ENCODE measurements at places on chromosomes 2 and 18.

- no peak for DNase-seq
Measured at GRCh38 chr2:152367547-152368390, 32.8 kb downstream of the FMNL2 start.

DNA sequence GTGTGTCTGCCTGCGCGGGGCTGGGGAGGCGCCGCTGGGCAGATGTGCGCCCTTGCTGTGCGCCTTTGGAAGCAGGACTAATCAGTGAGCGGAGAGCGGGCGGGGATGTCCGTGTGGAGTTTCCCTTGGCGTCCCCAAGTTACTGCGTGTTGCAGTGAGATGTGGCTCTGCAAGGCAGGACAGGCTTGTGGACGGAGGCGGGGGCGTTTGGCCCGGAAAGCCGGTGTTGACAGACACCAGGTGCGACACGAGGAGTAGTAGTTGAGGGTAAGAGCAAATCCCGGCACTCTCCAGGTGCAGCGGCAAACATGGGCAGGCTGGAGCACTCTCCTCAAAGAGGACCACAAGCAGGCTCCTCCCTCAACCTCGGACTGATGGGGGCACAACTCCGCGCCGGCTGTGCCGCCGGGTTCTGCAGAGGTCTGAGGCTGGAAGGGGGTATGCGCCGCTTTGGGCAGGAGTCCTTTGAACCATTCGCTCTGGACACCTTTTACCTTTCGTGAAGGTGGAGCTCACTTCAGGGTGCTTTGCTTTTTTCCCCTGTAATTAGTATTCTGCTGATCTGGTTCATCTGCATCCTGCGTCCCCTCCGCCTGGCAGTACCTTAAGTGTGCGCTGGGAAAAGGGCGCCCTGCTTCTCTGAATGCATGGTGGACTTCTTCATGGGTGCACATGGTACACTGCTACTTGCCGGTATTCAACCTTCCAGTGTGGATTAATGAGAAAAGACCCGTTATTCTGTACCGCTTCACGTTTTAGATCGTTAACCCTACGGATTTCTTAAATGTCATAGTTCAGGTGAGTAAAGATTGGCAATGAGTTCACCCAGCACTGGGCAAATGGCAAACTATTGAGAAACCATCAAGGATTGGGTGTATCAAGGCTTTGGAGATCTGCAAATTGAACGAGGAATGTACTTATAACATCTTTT, 608 bp downstream of the CDH7 start:
- DNase-seq, result no peak

DNA sequence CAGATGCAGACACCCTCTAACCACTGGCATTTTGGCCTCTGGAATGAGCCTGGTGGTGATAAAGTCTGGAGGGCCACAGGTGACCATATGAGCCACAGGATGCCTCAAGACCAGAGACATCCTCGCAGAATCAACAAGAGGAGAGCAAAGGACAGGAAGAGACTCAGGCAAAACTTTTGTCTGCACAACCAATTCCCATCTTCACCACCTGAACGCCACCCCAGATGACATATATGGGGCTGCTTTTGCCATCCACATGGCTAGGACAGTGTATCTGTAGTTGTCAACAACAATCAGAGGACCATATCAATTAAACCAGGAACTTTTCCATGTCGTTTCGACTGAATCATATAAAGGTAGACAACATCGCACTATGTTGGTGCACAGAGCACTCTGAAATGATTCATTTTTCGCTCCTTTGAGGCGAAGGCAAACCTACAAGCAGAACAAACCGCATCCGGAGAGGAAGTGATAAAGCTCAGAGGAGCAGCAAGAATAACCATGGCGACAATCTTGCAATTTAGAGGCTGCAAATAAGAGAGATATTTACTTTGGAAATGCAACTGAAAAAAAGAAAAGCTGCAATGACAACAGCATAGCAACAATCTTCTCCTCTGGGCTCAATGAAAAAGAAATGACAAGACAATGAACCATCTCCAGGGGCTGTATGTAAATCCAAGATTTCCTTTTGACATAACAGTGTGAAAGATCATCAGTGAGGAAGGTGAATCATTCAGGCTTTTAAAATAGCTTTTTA, 204.5 kb downstream of the ARL4C start:
- DNase-seq, result peak; percentile 51

DNA sequence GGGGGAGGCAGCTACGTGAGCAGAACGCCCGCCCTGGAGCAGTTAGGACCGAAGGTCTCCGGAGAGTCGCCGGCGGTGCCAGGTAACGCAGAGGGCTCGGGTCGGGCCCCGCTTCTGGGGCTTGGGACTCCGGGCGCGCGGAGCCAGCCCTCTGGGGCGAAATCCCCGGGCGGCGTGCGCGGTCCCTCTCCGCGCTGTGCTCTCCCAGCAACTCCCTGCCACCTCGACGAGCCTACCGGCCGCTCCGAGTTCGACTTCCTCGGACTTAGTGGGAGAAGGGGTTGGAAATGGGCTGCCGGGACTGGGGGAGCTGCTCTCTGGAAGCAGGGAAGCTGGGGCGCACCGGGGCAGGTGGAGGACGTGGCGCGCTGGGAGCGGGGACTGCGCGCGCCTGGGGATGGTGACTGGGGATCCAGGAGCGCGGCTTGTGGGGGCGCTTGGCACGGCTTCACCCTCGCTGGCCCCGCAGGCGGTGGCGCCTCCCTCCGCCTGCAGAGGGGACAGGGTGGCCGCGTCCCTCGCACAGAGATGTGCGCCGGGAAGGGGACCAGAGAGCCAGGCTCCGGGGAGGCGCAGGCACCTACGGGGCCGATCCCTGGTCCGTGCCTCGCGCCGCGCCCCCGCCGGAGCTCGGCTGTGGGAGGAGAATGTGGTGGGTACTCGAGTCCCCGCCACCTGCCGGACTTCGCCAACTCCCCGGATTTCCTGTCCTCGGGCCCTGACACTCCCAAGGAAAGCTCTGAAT, 688 bp downstream of the CDH20 start:
- DNase-seq, result no peak

GRCh38 chr2:199336546-199336945, 121.2 kb downstream of the SATB2 start:
- no peak for DNase-seq

DNA sequence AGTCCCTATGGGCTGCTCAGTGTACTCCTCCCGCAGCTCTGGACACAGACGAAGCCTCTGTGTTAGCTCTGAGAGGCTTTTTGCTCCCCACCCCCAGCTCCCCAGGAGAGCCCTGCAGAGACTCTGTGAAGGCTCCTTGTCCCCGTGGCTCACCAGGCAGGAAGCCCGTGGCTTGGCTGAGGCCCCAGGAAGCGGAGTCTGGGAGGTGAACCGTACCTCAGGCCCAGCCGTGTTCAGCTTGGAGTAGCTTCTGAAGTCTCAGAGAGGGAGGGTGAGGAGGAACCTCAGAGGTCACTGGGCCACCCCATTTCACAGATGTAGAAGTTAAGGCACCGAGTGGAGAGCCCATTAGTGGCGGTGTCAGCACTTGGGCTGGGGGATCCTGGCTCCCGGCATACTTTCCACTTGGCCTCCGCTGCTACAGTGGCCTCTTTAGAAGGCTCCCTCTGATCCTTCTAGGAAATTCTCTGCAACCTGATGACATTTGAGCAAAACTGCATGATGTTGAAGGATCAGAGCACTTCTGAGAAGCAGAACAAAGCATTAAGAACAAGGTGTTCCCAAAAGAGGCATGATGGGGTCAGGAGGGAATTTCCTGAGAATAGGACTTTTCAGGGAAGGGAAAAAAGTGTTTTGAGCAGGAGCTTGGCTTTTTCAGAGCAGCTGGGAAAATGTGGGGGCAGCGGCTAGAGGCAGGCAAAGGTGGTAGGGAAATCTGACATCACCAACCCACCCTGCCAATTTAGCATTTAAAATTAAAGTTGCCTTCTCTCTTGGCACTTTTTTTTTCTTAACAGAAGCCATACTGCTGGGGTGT, 79.1 kb downstream of the MCFD2 start:
- DNase-seq, result no peak

GRCh38 chr2:20501974-20502373, 55.1 kb downstream of the RHOB start:
- no peak for DNase-seq

DNA sequence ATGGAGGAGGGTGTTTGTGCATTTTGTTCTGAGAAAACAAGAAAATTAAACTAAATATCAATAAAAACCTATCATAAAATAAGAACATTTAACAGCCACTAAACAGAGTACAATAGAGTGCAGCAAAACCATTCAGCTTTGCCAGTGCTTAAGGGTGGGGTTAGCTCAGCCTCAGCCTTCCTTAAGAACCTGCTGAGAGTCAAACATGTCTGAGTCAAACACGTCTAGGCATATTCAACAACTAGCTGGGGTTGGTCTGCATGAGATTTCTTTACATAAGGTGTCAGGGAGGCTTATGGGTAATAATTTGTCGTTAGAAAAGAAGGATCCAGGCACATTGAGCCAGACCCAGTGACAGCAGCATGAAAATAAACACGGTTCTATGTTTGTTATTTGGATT, 298.2 kb downstream of the SP3 start:
- no peak for DNase-seq

DNA sequence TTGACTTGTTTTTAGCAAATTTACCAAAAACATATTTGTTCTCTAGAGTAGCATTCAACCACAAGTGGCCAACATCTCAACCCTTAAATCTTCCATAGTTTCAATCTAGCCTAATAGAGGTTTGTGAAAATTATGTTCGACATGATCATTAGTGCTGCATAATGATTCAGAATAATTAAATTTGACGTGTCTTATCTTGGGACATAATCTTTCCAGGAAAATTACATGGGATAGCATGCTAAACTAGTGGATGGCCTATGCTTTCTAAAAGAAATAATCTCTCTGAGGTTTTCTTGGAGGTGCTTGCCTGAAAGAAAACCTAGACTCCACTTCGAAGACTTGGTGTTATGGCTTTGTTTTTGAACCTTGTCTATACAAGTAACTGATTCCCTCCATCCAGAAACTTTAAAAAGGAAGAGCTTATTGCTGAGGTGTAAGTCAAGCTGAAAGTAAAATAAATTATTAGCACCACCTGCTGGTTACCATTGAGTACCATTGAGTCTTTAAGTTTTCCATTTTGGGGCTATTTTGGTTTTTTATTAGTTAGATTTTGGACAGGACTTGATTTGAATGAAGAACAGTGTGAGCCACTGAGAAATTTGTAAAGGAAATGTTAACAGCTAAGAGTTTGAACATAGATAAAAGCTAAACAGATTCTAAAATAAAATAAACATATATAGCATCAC, 32.7 kb downstream of the COX7A2L start:
- peak; percentile 74 for DNase-seq

DNA sequence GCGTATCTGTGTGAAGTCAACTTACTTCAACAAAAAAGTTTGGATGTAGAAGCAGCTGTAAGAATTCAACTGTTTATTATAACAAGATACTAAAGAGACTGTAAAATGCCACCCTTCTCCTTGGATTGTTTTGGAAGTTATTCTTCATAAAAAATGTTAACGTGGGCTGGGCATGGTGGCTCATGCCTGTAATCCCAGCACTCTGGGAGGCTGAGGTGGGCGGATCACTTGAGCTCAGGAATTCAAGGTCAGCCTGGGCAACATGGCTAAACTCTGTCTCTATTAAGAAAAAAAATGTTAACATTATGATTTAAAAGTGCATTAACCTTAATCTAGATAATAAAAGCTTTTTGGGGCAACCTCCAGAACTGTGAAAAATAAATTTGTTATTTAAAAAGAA, 7.7 kb downstream of the CIAO1 start:
- no peak for DNase-seq

DNA sequence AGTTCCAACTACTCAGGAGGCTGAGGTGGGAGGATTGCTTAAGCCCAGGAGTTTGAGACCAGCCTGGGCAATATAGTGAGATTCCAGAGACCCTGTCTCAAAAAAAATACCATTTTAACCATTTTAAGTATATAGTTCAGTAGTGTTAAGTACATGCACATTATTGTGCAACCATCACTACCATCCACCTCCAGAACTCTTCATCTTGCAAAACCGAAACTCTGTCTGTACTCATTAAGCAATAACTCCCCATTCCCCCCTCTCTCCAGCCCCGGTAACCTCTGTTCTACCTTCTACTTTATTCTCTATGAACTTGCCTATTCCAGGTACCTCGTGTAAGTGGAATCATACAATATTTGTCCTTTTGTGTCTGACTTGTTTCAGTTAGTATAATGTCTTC, 86.4 kb downstream of the GFPT1 start:
- no peak for DNase-seq

DNA sequence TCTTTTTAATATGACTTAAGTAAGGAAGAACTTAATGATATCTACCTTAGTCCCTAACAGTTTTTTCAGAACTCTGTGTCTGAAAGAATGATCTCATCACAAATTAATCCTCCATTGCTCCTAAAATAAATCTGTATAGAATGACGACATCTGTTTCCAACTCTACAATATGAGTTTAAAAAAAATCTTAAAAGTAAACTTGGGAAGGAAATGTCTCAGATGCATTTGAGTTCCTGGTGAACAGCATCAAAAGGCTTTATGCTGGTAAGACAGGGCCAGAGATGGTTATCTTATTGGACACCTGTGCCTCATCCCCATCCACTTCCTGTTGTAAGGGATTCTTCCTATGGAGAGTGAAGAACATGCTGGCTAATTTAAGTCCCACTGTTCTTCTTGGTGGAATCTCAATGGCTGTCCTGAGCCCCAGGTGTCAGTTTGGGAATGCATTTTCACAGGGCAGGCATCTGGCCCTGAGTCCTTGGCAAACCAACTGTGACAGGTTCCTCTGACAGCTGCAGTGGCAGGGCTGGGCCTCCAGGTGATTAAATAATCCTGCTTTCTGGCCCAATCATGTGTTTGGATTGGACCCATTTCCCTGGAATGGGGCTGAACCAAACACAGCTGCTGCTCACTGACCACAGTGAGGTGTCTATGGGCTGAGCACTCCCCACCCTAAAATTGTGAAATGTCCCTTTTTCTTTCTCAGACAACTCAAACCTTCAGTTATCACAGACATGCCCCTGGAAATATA, 12.9 kb upstream of the NCKAP5 start:
- DNase-seq, result no peak

DNA sequence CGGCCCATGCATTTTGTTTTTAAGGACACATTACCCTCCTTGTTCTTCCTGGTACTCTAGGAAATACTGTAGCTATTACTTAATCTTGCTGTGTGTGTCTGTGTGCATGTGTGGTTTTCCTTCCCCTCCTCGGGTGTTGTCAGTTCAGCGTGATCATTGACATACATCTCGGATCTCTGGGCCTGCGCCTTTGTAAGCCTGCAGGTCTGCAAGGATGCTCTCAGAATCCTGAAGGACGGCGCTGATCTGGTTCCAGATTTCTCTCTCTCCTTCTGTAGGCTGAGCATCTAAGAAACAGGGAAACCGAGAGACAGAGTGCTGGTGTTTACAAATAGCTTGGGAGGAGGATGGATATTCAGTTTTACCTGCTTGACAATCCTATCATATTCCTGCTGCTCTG, 100.2 kb downstream of the CYRIA start:
- no peak for DNase-seq
